ENCODE measurements at places on chromosomes 13 and 19. TPM values are rescaled to one million over a fixed set of nuclear protein-coding genes. Genes with fewer than 3 reads are reported as not detected.

PRR19 gene
- 1.4 TPM for total RNA-seq

GADD45B gene
- total RNA-seq = 39.5 TPM

GRCh38 chr13:76542176-76542575 lies 344.0 kb downstream of the KCTD12 start:
- DNase-seq = no peak

- DNase-seq = peak; percentile 86
These were observed 46.0 kb downstream of the C13orf46 start for GRCh38 chr13:113927661-113928581.

- DNase-seq = no peak
These were observed 77.4 kb upstream of the FARP1 start for GRCh38 chr13:98065468-98065867.

BLVRB gene
- total RNA-seq = 75.3 TPM

SPACA6 gene
- total RNA-seq = 4.1 TPM

GRCh38 chr13:75333103-75333502 lies 148.9 kb downstream of the TBC1D4 start:
- no peak for DNase-seq

- no peak for DNase-seq
These were observed 1503.5 kb downstream of the UQCRFS1 start for GRCh38 chr19:27709496-27709895.

DNA sequence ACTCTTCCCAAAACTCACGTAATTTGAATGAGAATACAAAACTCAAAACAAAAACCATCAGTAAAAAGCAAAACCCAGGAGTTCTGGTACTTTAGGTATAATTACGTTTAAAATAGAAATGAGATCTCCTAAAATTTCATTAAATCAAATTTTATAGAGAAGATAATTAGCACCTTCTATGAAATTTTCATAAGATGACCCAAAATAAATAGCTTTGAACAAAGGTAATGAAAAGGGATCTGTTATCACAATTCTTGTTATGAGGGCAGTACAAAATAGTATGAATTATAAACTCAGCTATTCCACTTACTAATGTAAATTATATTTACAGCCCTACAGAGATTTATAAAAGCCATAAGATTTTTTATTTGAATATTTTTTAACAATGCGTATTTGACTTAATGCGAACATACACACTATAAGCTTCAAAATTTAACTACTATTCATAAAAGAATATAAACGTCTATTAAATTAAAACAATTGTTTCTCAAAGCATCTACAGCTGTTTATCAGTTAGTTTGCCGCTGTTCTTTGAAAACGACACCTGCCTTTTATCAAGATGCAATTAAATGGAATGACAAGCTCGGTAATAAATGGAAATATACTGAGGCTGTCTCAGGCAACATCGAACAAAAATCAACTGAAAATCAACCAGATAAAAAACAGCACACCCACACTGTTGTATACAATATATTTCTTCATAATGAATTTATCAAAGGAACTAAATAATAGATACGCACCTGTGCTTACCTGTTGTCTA lies 63.8 kb downstream of the KCNRG start:
- peak; percentile 11 for DNase-seq

GRCh38 chr19:32416749-32417456 lies 11.3 kb downstream of the DPY19L3 start:
- DNase-seq = no peak

DNA sequence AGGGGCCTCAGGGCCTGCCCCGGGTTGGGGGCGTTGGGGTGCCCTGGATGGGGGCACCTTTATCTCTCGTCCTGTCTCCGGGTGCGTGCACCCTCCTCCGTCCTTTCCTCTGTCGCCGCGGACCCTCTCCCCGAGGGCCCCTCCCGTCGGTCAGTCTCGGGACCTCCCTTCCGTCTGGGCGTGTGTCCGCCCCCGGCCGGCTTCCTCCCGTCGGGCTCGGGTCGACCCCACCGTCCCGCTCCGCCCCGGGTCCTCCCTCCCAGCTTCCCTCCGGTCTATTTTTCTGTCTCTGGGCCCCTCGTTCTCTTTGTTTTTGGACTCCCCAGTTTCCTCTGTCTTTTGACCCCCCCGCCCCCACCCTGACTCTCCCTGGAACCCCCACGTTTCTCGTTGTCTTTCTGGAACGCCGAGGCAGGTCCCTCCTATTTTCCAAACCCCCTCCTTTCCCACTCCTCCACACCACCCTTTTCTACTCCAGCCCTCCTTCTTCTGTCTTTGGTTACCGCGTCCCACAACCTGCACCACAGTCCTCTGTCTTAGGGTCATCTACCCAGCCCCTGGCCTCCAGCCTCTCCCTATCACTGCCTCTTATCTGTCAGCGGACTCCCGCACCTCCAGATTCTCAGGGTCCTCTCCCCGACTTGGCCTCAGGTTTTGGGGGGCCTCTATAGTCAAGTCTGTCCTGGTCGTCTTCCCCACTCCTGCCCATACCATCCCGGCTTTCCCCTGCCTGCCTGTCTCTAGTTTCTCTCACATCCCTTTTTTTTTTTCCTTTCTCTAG lies 757 bp downstream of the EGLN2 start:
- DNase-seq = no peak

DNA sequence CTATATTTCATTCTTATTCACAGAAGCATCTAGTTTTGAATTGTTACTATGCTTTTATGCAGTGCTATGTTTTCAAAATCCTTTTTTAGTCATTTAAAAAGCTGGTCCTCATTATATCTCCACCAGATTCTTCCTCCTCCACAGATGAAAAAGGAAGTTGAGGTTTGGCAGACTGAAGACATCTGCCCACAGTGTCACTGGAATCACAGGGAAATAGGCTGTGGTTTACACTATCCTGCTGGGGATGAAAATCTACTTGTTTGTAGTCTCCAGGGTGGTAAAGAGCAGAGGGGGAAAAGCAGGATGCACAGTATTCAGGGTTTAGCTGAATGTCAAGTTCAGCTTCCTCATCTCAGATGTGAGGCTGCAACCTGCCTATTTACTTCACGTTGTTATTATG lies 351.2 kb downstream of the DNAJC15 start:
- no peak for DNase-seq

NAPSA gene
- total RNA-seq = 0.41 TPM

DNA sequence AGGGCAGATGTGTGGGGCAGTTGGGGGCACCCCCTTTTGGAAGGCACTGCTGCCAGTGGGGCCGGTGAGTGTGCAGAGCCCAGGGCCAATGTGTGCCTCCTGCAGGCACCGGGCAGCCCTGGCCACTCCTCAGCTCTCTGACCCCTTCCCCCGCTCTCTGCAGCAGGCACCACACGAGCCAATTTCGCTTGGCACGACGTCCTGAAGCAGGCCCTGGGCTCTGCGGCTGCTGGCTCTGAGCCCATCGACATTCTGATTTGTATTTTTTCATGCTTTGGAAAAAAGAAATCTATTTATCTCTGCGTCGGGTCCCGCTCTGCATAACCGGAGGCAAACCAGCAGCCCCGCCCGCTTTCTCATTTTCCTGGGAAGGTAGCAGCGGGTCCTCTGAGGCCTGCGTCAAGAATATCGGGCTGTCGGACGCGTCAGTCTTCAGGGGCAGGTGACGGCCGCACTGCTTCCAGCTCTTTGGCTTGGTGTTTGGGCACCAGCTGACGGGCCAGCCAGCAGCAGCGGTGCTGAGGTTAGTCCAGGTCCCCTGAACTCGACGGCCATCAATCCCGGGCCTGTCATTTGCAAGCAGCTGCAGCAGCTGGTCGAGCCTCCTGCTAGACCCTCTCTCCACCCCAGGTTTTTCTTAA lies 134.3 kb downstream of the KDM4B start:
- no peak for DNase-seq

DNA sequence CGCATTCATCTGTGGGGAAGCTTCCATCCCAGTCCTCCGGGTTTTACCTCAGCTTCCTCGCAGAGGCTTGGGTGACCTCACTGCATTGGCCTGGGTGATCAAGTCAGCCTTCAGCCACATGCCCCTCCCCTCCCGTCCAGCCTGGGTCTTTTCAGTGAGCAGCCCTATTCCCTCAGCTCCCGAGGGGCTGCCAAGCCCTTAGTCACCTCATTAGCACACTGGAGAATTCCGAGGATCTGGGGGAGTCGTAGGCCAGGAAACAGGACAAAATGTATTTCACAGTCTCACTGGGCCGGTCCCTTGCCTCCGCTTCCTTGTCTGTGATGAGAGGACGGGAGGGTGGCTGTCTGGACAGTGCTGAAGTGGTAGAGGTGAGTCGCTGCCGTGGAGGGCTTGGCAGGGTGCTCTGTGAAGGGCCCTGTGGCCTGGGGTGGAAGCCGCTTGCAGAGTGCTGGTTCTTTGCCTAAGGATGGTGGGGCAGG lies 19.9 kb downstream of the KDM4B start:
- DNase-seq = no peak

DNA sequence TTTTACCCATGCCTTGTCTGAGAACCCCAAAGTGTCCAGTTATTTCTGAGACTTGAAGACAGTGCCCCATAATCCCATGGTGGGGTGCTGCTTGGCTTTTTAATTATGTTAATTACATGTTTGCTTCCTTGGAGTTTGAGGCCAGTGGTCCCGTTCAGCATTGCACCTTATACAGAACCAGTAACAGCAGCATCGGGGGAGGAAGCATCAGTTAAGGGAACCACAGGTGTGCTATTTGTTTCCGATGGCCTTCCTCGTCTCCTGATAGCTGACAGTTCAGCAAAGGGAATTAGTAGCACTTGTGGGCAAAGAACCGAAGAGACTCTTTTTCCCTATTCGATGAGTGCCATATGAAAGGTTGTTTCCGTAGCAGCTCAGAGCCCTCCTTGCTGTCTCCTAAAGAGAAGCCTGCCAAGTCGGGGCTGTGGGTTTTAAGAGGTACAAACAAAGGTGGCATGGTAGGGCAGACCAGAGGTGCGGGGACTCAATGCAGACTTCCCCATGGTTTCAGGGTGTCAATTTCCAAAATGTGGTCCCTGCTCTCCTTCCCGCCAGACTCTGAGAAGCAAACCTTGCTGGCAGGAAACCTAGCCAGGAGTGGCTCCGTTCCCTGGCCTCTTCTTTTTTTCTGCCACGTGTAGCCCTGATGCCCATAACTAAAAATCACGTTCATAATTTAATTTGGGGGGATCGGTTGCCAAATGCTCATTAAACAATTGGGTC lies 225.2 kb upstream of the TSHZ3 start:
- no peak for DNase-seq

DNA sequence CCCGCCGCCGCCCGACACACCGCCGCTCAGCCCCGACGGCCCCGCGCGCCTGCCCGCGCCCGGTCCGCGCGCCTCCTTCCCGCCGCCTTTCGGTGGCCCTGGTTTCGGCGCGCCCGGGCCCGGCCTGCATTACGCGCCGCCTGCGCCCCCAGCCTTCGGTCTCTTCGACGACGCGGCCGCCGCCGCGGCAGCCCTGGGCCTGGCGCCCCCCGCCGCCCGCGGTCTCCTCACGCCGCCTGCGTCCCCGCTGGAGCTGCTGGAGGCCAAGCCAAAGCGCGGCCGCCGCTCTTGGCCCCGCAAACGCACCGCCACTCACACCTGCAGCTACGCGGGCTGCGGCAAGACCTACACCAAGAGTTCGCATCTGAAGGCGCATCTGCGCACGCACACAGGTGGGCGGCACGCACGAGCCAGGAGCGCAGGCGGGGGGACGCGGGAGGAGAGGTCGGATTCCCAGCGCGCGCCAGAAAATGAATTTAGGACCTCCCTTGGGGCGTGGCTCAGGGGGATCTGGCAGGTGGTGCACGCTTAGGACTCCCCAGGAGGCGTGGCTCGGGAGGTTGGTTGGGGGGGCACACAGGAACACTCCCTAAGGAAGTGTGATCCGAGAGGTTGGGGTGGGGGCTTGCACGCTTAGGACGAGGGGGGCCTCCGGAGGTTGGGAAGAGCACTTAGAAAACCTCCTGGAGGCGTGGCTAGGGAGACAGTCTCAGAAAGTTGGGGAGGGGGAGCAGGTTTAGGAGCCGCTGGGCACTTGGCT lies 1.2 kb downstream of the KLF2 start:
- no peak for DNase-seq

GRCh38 chr13:114260814-114261213 lies 20.6 kb upstream of the UPF3A start:
- DNase-seq = no peak

DMKN gene
- 264 TPM for total RNA-seq

DNA sequence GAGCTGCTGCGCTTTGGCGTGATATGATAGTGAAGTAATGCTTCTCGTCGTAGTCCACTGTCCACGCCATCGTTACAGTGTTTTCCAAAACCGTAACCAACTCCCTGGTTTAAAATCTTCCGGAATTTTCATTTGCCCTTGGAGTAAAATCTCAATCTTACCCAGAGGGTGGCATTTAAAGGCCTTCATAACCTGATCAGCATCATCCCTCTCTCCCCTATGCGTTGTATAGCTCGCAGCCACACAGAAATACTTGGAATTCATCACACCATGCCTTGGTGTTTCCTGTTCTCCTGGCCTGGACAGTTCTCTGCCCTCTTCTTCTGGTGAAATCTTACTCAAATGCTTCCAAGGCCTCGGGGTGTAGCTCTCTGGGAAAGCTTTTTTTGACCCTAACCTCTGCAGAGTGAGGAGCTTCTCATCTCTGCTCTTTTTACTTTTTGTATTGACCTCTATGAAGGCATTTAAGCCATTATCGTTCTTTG lies 839 bp downstream of the MPHOSPH8 start:
- peak; percentile 58 for DNase-seq

DPY19L3 gene
- 8.3 TPM for total RNA-seq

DNA sequence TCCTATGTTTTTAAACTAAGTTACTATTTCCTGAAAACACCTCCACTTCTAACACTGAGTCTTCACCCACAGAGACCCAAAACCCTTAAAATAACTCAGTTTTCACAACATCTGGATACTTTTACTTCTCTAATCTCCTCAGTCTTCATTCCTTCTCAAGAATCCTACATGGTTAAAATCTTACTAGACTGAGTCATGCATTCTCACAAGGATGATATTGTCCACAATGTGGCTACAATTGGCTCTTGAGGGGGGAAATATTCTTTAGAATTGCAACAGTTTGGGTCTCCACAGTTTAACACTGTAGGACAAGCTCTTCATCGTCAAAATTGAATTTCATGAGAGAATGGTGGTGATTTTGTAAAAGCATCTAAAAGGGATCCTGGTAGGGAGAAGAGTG lies 397.1 kb downstream of the SLITRK5 start:
- no peak for DNase-seq

DNA sequence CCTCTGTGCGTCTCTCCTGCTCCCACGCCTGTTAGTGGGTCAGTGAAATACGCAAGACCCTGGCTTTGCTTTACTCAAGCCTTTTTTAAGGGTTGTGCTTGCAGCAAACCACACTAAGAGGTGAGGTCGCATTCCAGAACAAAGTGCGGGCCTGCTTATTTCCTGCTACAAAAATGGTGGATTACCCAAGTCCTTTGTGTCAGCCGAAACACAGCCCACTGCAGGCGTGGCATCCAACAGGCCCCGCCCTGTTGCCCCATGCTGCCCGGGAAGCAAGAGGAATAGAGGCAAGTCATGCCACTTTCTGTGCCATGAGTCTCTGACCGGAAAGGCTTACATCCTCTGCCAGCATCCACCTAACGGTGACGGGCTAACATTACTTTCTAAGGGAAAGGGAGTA lies 7.7 kb upstream of the IRS2 start:
- no peak for DNase-seq

Measured in foreskin keratinocyte (primary cell).